Activated CD8-positive, alpha-beta memory T cell treated with anti-CD3 and anti-CD28 coated beads for 36 hours (primary cell): ENCODE measurements at places on chromosomes 7 and 10. TPM values are rescaled to one million over a fixed set of nuclear protein-coding genes. Genes with fewer than 3 reads are reported as not detected.

GIMAP4 gene
- 30.9 TPM for total RNA-seq

HOXA10 gene
- total RNA-seq = not detected

UPK3BL2 gene
- total RNA-seq = 8.1 TPM

PRKCQ gene
- 44.8 TPM for total RNA-seq

HOXA5 gene
- total RNA-seq = not detected

ZNF503 gene
- 0.36 TPM for total RNA-seq

ORC5 gene
- total RNA-seq = 31.7 TPM

STEAP1 gene
- total RNA-seq = 0.40 TPM

CTTNBP2 gene
- not detected for total RNA-seq

NPY gene
- not detected for total RNA-seq

NXPH1 gene
- total RNA-seq = not detected

P4HA1 gene
- 51.9 TPM for total RNA-seq

HOXA1 gene
- total RNA-seq = 0.15 TPM

AZGP1 gene
- not detected for total RNA-seq

PNLIPRP2 gene
- total RNA-seq = not detected

SLC13A1 gene
- total RNA-seq = not detected

PRF1 gene
- total RNA-seq = 142 TPM

VSTM4 gene
- 0.06 TPM for total RNA-seq

UTF1 gene
- total RNA-seq = not detected

CPEB3 gene
- total RNA-seq = 2.1 TPM

CUBN gene
- 0.59 TPM for total RNA-seq

ADK gene
- total RNA-seq = 64.5 TPM

AIFM2 gene
- total RNA-seq = 16.9 TPM

RNF32 gene
- total RNA-seq = 0.57 TPM

CPA1 gene
- not detected for total RNA-seq

C7orf33 gene
- not detected for total RNA-seq

TUBGCP2 gene
- total RNA-seq = 69.1 TPM

HMX3 gene
- 0.25 TPM for total RNA-seq

TUBB8 gene
- not detected for total RNA-seq

CALML5 gene
- not detected for total RNA-seq

DRGX gene
- total RNA-seq = not detected

CYP3A4 gene
- not detected for total RNA-seq

GAD2 gene
- not detected for total RNA-seq

MYL10 gene
- total RNA-seq = not detected

NUTM2B gene
- 1.1 TPM for total RNA-seq

PPIF gene
- 185 TPM for total RNA-seq

ATP5F1C gene
- total RNA-seq = 296 TPM

NKX1-2 gene
- not detected for total RNA-seq

DNAJB12 gene
- 28.0 TPM for total RNA-seq

NEUROG3 gene
- total RNA-seq = not detected

GPR26 gene
- total RNA-seq = not detected

AKR1C3 gene
- not detected for total RNA-seq

AGBL3 gene
- 2.2 TPM for total RNA-seq

LDB3 gene
- total RNA-seq = not detected

ABCC2 gene
- total RNA-seq = 1.4 TPM

PON3 gene
- total RNA-seq = not detected

HMX2 gene
- not detected for total RNA-seq

TNPO3 gene
- total RNA-seq = 75.8 TPM

STEAP4 gene
- not detected for total RNA-seq

NPSR1 gene
- total RNA-seq = not detected

ZNF655 gene
- total RNA-seq = 54.9 TPM

ITGB8 gene
- total RNA-seq = 0.02 TPM

TRIM73 gene
- 2.0 TPM for total RNA-seq

LIPK gene
- not detected for total RNA-seq

MAPK8 gene
- total RNA-seq = 46.0 TPM

MICU1 gene
- 27.1 TPM for total RNA-seq

PSMG3 gene
- 74.6 TPM for total RNA-seq

NEBL gene
- 0.51 TPM for total RNA-seq

IDI2 gene
- total RNA-seq = not detected

UCN3 gene
- total RNA-seq = not detected
